Inflammatory macrophage (primary cell): ENCODE measurements at places on chromosomes 3 and 15.

DNA sequence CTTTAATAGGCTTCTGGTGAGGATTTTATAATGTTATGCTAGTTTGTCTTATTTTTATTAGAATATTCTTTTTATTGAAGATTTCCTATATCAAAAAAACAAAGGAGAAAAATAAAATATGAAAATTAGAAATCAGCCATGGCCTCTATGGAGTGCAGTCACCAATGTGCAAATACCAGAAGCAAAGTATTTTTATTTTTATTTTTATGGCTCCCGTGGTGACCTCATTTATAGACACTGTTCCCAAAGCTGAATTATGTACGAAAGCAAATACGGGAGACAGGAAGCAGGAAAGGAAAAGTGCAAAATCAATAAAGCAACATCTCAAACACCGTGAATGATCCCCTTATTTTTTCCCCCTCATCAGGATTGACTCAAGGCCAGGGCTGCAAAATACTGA is 35.1 kb downstream of the DAZL start:
- no peak for DNase-seq

- DNase-seq, result peak; percentile 7
Observed at GRCh38 chr15:88894348-88894818, 961 bp downstream of the HAPLN3 start.

- DNase-seq, result peak; percentile 43
Observed at GRCh38 chr3:81869382-81869781, 107.9 kb upstream of the GBE1 start.

DNA sequence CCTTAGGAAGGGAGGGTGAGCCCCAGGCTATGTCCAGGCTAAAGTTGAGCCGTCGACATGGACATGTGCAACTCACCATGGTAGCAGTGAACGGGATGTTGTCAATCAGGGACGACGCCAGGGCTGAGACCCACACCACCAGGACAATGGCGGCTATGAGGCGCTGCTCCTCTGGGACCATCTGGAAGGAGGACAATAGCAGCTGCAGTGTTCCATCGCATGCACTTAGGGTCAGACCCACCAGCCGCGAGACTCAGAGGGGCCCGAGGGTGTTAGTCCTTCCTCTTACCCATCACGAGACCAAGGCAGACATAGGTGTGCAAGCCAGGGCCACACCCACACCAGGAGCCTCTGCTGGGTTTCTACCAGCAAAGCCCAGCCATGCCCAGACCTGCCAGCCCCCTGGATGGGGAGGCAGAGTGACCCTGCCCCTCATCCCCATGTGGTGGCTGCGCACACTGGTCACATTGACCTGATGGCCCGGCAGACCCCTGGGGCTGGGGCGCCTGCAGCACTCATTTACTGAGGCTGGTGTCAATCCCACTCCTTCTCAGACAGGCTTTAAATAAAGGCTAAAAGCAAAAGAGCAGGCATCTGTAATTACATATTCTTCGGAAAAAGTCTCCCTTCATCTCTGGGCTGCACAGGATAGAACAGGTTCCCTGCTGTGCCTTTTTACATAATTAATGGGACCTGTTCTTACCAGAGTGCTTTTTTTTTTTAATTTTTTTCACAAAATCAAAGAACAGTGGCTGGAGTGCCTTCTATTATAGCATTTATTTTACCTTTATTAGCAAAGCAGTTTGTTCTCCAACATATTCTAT is 227.8 kb downstream of the OCA2 start:
- no peak for DNase-seq

- no peak for DNase-seq
Observed at GRCh38 chr15:59236394-59236793, 29.8 kb downstream of the LDHAL6B start.
